ENCODE measurements at places on chromosomes 2 and 18. TPM values are rescaled to one million over a fixed set of nuclear protein-coding genes. Genes with fewer than 3 reads are reported as not detected.

DNA sequence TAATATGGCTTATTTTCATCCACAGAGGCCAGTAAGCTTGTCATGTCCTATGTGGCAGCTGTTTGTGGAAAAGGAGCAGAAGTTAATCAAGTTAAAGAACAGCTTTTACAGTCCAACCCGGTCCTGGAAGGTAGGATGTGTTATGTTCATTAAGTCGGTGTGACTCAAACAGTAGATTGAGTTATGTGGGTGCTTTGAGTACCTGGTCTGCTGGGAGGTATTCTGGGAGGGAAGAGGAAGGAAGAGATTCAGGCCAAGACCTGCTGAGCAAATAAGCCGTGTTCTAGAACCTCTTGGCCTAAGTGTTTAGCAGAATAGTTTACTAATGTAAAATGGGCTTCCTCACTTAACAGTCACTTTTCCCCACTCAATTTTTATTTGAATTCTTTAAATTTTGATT lies 96.2 kb downstream of the MYO1B start:
- no peak for ATAC-seq

DNA sequence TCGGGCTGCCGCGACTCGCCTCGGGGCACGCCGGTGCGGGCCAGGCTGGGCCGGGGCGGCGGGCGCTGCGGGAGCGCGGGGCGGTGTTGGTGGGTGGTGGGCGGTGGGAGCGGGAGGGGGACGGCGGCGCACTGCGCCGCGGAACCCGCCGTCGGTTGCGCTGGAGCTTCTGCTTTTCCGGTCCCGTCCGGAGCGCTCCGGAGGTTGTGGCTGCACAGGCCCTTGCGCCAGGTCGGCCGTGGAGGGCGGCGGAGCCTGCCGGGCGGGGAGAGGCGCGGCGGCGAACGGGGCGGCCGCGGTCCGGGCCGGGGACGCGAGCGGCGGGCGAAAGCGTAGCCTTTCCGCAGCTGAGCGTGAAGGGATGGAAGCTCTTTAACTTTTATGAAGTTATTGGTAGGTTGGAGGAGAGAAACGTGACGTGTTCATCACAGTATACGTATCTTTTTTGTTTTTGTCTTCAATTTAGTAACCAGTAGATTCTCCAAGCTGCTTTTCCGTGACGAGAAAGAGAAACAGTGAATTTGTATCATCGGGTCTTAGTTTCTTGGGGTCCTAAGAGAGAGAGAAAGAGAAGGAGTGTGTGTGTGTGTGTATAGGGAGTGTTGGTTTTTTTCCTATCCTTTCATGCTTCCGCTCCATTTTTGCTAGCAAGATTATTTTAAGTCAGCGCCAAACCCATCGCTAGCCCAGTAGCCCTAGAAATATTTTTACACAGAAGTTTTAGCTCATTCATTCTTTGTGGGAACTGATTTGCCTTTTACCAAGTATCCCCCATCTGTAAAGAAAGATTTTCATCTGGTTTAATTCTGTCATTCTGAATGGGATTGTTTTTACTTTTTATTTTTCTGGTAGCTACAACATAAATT lies 535 bp downstream of the ATG4B start:
- ATAC-seq, result peak; percentile 36

The AFF3 gene
- total RNA-seq, result 0.42 TPM

DNA sequence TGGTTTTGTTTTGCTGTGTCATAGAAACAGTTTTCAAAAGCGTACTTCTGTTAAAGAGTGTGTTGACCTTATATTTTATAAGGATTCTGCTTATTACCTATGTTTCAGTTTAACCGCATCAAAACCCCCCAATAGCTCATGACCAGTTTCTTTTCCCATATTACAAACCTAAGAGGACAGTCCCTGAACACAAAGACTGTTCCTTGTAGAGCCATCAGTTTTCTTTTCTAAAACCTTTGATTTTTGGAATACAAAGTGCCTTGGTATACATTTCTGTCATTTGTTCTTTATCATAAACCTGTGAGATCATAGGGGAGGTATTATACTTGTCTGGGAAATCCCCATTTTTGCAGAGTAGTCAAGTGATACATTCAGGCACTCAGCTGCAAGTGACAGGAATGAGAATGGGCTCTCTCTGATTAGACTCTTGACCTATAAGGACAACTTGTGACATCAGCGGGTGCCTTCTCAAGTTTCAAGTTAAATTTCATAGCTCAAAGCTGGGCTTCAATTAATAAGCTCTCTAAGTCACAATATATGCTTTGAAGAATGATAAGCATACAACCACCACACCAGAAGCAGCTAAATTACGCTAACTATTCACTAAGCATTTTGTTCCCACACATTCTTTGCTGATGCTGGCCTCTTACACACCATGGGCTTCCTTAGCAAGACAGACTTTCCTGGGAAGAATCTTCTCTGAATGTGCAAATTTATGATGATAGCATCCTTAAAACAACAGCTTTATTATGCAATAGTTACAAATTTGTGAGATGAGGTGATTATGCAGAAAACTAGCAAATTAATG lies 97.5 kb upstream of the CD302 start:
- peak; percentile 85 for ATAC-seq

The OXER1 gene
- 0.13 TPM for total RNA-seq

DNA sequence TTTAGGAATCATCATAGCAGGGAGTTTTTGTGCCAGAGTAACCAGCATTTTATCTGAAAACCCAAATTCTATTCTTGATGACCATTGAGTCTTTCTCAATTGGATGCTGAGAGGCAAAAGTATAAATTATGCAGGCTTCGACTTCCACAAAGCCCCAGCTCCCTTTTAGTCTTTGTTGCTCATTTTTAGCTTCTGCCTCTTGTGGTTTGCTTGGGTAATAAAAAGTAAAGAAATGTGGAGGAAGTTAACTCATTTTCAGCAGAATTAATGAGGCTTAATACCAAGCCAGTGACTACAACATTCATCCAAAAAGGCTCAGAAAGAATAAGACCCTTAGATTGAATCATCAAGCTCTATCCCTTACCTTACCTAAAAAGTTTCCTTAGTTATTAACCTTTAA lies 18.6 kb downstream of the ERMN start:
- no peak for ATAC-seq

The HSPD1 gene
- 344 TPM for total RNA-seq

DNA sequence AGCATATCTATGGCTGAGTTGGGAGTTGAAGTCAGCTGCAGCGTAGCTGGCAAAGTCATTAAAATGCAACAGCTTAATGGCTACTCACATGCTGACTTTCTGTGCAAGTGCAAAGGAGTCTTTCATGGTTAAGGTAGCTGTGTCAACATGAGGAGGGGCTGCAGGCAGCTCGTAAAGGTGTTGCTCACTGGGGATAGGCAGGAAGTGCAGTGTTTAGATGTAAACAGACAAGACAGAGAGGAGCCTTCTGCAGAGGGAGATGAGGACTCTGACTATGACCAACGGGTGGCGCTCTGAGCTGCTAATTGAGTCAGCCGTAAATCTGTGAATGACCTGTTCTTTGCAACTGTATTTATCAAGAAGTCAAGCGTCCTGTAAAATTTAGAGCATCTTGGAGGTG lies 22.3 kb upstream of the CAVIN2 start:
- no peak for ATAC-seq

DNA sequence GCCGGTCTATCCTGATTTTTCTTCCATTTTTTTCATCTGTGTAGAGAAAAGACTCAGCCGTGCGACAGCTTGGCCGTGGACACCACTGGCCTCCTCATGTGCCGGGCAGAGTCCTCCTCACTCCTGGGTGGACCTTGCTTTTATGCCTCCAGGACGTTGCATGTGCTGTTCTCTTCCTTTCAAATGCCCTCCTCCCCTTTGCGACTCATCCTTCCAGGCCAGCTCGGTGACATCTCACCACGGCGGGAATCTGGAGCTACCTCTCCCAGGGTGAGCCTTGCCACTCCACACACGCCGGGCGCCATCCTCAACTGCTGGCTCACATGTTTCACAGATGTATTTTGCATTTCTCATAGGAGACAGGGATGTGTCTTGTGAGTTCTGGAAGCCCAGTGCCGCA lies 198.5 kb upstream of the HDAC4 start:
- no peak for ATAC-seq
